ENCODE measurements at places on chromosomes 16 and 17.

GRCh38 chr17:80129006-80129565, 17.8 kb downstream of the EIF4A3 start:
- no peak for DNase-seq

GRCh38 chr17:15264542-15264941, 584 bp downstream of the PMP22 start:
- DNase-seq, result no peak

DNA sequence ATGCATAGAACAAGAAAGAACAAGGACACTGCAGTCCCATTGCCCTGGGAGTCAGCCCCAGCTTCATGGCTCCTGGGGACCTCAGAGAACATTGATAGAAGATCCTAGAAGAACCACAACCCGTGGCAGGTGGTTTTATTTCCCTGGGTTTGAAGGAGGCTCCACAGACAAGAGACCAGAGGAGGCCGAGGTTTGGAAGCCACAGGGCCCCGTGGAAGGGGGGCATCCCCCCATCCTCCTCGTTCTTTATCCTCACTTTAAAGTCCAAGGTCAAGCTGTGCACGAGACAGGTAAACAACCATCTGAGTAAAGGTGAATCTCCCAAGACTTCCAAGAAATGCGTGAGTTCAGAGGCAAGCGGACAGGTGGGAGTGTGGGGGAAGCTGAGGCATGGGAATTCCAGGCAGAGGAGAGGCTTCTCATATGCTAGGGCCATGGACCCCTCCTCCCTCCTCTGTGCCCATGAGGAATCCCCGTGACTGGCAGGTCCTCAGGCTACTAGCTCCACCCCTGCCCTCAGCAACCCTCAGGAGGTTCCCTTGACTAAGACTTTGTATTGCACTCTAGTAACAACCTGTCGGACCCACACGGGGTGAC, 849 bp upstream of the SULT1A1 start:
- peak; percentile 8 for DNase-seq

- DNase-seq, result no peak
Measured at GRCh38 chr17:40952154-40952553, 14.6 kb downstream of the KRT39 start.

DNA sequence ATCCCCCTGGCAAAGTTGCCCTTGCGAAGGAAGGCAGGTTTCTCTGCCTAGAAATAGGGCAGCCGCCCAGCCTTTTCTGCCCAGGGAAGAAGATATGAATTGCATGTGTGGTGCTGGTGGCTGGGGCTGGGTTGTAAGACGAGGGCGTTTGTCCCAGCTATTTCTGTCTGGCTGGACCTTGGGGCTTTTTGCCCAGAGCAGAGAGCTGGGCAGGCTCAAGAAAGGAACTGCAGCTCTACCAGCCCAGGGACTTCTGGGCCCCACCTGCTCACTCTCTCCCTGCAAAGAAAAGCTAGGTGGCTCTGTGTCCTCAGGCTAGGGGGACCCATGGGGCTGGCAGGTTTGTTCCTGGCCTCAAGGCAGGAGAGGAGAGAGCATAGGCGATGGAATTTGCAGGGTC, 586 bp downstream of the CACNG1 start:
- DNase-seq, result no peak

GRCh38 chr16:71242601-71243000, 12.1 kb upstream of the HYDIN start:
- no peak for DNase-seq

DNA sequence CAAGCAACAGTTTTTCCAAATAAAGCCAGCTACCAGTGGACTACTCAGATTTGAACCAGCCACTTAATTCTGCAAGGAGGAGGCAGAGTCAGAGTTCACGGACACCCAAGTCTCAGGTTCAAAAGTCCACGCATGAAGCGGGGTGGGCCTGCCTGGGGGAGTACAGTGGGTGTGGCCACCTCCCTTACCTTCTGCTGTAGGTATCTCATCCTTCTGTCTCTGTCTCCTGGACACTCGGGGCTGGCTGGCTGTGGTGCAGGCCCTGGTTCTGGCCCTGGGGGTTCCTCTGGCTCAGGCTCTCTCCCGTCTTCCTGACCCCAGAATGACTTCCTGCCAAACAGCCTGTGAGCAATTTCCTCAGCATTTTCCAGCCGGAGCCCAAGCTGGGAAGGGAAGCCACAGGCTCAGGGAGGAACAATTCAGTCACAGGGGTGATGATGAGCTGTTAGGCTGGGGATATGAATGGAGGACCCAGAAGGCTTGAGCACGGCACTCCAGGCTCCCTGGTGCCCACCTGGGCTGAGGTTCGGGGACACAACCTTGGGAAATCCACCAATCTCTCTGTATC, 101.9 kb downstream of the LITAF start:
- DNase-seq, result no peak

DNA sequence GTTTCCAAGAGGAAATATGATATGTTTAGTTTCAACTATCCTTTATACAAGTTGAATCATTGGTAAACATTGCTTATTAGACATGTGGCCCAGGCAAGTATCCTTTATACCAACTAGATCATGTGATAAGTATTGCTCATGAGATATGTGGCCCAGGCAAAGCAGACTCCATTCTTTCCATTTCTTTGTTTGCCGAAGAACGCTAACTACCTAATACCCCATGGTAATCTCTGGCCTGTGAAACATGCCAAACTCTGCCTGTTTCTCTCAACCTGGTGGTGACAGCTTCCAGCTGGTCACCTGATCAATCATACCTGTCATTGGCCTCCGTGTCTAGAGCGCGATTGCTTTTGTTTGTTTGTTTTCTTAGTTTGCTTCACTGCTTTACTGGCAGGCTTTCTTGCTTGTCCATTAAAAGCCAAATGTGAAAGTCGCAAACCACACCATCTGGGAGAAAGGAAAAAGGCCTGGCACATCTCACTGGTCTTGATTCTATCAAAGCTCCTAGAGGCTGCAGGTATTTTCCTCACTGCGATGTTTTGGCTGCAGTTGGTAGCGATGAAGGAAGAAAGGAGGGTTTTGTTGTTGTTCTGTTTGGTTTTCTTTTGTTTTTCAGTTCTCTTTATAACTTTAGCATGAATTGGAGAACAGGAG, 686.2 kb downstream of the KCNJ2 start:
- DNase-seq, result no peak

- no peak for DNase-seq
Measured at GRCh38 chr16:62390214-62390613, 354.0 kb upstream of the CDH8 start.
